ENCODE measurements at places on chromosomes 2 and 18.

DNA sequence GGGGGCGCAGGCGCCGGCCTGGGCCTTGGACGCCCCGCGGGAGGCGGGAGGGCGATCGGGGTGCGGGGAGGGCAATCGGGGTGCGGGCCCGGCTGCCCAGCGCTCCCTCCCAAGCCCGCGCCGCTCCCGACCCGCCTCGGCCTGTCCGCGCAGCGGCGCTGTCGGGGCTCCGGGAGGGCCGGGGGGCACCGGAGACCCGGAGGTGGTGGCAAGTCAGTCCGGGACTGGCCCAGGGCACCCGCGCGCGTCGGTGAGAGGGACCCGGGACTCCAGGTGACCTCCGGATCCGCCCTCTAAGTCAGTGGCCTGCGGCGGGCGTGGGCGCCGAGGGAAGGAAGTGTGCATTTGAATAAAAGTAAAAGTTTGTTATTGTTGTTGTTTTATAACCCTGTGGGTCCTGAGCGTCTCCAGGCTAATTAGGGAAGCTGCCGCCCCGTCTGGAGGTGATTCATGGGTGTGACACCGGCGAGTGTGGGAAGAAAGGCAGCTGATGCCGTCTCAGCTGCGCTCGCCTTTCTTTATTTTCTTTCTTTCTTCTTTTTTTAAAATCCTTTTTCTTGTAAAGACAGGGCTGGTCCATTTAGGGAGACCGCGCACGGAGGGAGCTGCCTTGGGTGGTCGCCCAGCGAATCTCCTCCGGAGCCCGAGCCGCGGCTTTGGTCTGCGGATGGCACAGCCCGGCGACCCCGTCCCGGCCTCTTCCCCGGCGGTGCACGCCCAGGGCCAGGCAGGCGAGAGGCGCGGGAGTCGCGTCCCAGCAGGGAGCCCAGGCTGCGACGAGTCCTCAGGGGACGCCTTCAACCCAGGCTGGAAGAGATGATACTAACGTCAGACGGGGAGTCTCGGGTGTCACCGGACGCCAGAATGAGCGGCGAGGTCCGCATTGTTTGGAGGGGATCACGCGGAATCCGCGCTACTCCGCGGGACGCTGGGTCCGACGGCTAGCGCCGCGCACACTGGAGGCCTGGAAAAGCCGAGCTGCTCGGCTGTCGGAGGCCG is 627 bp upstream of the CRACDL start:
- DNase-seq = no peak

GRCh38 chr18:31658670-31659575 is 25.5 kb downstream of the B4GALT6 start:
- no peak for DNase-seq

GRCh38 chr2:171432969-171433762 is 624 bp downstream of the METTL8 start:
- no peak for DNase-seq

DNA sequence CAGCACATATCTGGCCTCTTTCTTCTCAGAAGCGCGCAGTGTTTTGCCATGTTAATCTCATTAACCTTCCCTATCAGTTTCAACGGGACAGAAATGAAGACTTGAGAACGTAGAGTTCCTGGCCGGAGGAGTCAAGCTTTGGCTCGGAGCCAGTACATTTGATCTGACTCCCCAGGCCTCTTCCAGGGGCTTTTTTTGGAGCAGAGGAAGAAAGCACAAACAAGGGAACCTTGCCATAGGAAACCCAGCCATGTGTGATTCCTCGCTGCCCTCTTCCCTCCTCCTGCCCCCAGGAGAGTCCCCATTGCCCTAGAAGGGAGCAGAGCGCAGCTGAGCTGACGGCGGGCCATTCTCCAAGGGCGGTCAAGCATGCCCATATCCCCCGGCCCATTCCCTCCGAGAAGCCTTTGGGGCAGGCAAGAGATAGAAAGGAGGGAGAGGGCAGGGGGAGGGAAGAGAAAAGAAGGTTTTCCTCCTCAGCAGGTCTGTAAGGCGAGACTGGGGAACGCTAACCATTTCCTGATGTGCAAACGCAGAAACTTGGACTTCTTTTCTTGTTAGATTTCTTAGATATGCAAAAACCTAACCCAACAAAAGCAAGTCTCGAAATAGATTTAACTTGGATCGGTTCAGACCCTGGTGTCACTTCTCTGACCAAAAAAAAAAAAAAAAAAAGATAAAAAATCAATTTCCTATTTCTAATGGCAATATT is 63.7 kb upstream of the POU3F3 start:
- DNase-seq = no peak

DNA sequence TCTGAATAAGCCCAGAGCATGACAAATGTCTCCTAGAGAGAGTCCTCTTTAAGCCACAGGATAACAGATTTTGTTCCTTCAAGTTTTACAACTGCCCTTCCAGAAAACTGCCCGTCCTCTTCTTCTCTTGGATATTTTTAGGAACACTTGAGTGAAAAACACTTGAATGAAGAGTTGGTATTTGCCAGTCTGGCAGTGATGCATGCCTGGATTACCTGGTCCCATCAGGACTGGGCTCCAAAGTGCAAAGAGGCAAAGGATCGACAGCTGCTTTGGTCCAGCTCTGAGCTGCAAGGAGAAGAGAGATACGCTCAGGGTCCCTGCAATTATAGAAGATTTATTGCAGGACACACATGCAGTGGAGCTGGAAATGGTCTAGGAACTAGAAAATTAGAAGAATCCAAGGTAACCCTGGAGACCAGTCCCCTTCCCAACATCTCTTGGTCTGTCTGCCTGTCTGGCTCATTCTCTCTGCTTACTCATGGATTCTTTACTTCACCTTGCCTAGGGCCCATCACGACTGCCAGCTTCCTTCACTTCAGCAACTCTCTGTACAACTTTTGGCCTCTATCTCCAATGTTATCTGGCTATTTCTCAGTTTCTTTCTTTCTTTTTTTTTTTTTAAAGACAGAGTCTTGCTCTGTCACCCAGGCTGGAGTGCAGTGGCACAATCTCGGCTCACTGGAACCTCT is 112.1 kb upstream of the SIX2 start:
- DNase-seq = no peak

GRCh38 chr2:28702878-28703277 is 48.8 kb upstream of the PPP1CB start:
- DNase-seq = no peak

DNA sequence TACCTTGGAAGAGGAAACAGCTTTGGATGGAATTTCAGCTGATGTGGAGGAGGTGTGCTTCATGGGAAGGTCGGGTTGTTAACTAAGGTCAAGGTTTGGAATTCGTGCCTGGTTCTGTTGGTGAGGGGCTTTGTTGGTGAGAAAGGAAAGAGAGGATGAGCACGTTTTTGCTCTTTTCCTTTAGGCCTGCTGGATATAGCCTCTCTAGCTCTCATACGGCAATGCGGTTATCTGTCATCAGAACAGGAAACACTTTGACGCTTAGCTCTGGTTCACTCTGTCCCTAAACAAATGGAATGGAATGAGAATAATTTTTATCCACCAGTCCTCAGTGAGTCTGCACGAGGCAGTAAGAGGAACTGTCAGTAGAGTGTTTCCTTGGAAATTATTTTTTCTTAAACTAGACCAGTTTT is 169.7 kb upstream of the NOSTRIN start:
- DNase-seq = no peak

DNA sequence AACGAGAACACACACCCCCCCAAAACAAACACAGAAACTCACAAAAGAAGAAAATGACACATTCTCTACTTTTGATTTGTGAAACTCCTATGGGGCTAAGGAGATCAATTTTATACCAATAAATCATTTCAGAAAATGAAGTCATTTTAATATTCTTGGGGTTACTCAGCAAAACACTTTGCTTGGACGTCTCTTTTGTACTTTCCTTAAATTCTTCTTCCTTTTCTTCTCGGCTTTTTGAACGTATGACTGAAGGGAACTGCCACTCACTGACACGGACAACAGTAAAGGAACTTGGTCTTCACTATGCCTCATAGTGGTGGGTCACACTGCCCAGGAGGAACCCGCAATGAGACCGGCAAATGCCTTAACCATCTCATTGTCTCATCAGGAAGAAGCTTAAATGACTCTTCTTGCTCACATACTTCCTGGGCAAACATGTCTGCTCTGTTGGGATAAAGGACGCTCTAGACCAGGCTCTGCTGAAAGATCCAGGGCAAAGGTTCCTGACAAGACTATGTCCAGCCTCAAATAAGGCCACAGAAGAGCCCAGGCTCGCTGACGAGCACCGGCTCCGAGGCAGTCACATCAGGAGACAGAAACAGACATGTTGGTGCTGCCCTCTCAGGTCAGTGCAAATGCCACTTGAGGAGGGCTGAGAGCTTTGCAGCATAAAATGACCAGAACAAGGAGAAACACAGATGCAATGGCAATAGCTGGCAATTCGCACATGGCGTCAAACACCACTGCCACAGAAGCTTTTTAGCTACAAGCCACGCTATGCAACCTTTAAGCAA is 205.5 kb downstream of the TGIF1 start:
- DNase-seq = no peak

Data from cortex of kidney (tissue), 1 donor.